ENCODE measurements at places on chromosomes 4 and X.

- no peak for DNase-seq
Measured at GRCh38 chrX:110432906-110433215, 74.2 kb downstream of the RTL9 start.

DNA sequence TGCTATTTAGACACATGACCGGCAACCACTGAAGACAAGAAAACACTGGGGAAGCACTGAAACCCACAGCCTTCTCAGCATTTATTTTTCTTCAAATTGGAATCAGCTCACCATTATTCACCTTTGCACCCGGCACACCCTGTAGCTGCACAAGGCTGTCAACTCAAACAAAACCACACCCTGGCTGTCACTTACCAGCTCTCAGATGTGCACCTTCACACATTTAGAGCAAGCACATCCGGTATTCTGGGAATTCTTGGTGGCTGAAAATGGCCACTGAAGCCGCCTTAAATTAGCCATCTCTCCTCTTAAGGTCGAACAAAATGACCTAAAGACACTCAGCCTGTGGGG, 5.9 kb downstream of the ZFYVE28 start:
- no peak for DNase-seq

DNA sequence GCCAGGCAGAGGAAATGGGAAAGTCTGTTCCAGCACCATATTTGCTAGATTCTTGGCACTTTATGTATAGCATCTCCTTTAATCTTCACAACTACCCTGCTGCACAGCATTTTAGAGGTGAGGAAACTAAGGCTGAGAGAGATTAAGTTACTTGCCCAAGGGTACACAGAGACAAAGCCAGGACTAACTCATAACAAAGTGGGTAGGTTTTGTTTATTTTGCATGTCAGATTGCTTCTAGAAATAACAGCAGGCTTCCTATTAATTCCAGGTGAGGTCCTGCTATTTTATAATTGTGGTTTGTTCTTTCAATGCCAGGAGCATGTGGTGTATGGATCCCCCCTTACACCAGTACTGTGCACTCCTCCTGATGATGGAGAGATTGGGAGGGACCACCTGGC, 15.0 kb downstream of the TCEANC start:
- no peak for DNase-seq

DNA sequence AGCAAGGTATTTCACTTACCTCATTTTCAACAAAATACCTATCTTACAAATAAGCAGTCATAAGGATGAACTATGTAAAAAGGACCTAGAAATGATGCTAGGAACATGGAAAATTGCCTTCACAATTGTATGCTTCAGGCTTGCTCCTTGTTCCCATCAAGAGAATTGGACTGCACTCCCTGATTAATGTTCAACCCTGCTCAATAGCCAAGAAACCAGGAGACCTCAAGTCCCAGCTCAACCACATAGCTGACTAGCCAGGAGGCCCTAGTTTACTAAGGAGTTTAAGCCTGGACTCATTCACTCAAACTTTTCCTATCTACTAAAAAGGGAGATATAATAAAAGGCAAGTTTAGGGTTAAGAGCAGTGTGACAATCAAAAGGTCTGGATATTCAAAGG, 146.6 kb upstream of the DGKK start:
- no peak for DNase-seq

GRCh38 chrX:135513130-135513515, 7.3 kb upstream of the INTS6L start:
- no peak for DNase-seq

- DNase-seq: no peak
Measured at GRCh38 chrX:40727581-40728252, 7.6 kb downstream of the MED14 start.

DNA sequence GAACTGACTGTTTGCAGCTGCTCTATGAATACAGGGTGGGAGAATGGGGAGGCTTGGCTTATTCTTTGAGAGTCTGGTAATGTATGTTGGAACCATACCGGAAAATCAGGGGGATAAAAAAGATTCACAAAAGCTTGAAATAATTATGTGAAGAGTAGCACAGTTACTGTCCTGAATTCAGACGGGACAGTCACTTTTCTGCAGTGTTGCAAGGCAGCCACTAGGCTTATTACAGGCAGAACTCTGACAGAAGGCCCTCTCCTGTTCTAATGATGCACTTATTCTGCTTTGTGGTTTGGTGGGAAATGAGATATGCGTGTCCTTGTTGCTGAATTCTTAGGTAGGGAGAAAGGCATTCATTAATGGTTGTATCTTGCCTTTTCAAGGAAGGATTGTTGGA, 37.2 kb downstream of the GUCY1B1 start:
- peak; percentile 15 for DNase-seq

DNA sequence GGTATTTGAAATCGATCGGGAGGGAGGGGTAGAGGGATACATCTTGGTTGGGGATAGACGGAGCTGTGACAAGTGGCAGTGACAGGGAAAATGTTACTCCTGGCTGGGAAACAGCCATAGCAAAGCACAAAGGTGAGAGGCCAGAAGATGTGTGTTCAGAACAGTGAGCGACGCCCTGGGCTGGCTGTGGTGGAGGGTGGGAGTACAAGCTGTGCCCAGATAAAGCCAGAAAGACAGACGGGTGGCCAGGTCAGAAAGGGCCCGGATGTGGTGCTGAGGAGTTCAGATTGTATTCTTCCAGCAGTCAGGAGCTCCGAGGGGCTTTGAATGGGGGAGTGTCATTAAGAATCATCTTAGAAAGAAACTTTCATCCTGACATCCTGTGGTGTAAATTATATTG, 27.9 kb downstream of the CCDC149 start:
- DNase-seq: no peak

DNA sequence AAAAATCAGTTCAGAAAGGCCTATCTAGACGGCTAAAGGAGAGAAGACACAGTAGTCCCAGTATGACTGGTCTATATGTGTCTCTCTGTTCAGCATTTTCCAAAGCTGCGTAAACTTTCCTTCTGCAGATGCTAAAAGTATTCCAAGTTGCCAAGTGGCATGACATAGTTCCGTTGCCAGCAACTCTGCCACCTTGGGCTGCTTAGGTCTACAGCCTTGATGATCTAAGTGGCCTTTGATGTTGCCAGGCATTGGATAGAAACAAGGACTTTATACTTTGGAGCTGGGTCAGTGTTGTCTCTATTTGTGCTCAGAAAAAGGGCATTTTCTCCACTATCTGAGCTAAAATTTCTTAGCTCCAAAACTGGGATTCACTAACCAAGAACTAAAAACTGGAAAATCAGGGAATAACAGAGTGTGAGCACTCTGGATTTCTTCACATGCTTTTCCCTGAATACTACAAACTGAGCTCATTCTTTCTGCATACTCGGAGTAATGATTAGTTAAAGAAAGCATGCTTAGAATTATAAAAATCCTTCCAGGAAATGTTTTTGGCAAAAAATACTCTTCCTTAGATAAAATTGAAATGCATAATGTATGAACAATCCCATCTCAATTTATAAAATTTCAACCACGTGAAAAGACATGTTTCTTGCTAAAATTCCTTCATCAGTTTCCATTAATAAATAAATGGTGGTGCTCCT, 191.4 kb downstream of the ADAMTS3 start:
- DNase-seq: no peak

- DNase-seq: no peak
Measured at GRCh38 chr4:102531462-102531861, 30.3 kb downstream of the NFKB1 start.

GRCh38 chrX:72305286-72306084, at the start of gene CITED1:
Gene CITED1 (minus strand): TSS chrX:72305914. CDS start chrX:72302869, 3,045 bp downstream.
- peak; percentile 65 for DNase-seq

DNA sequence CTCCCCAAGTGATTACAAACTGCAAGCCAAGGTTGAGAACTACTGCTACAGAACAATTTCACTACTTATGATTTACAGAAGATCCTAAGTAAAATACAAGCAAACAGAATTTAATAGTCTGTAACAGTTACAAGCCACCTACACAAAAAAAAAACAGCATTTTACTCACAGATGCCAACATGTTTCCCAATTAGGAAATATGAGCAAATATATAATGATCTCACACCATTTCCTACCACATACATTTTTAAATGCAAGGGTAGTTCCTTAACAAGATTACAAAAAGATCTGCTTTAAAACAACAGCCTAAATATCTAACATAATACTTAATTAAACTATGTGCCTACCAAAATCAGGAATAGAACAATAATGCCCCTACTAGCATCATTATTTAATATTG, 63.4 kb downstream of the EFHC2 start:
- no peak for DNase-seq

GRCh38 chr4:33881176-33881575, 2363.1 kb downstream of the ARAP2 start:
- DNase-seq: no peak

GRCh38 chrX:66872771-66873170, 233.9 kb upstream of the EDA2R start:
- no peak for DNase-seq

DNA sequence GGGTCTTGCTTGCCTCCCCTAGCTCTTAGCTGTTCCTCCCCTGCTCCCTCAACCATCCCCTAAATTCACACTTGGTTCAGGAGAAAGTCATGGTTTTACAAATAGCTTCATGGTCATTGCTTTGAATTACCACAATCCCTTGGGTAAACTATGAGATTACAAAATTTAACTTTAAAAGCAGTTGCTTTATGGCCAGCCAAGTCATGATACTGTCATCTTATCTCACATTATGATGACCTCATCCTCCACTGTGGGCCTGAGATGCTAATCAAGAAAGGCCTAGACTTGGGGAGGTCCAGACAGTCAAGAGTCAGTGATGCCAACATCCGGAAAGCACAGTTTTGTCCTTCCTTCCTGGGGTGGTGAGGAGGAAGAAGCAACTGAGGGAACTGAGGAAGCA, 10.5 kb upstream of the FGF16 start:
- DNase-seq: no peak

DNA sequence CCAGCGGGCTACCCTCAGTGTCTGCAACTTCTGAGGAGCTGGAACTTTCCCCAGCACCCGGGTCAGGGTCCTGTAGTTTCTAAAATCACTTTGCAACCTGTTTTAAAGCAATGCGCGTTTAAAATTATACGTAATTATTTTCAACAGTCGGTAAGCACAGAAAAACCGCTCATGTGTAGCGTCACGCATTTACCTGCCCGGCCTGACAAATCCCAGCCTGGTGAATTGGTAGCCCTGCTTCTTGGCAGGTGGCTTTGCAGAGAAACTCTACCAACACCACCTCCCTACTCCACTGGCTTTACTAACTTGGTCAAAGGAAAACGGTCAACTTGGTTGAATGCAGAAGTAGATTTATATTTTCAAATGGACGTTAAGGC, 640 bp downstream of the BANK1 start:
- no peak for DNase-seq

DNA sequence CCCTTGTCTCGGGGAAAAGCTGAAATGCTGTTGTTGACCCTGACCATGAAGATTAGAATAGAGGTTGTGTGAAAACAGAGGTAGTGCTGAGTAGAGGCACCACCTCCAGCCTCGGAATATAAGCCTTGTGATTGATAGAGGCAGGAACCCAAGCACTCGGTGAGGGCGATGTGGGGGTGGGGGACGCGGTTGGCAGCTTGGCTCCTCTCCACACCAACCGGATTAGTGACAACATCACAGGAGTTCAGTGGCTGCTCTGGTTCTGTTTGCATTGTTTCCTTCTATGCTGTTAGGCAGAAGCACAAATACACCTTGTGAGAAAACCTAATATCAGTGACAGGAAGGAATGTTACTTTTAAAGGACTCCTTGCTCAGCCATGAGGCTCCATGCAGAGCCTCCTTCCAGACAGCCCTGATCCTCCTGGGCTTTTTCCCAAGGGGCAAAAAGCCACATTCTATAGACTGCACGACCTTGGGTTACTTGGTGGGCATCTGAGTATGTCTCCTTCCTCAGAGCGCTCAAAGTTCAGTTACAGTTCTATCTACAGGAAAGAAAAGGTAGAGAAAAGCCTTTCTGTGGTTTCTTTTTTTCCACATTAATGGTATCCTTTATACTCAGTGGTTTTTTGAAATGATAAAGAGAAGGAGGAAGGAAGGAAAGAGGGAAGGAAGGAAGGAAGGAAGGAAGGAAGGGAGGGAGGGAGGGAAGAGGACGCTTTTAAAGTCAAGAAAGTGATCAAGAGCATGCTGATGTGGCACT, 150.4 kb upstream of the NOCT start:
- no peak for DNase-seq

- no peak for DNase-seq
Measured at GRCh38 chr4:161894014-161894413, 269.8 kb downstream of the FSTL5 start.

DNA sequence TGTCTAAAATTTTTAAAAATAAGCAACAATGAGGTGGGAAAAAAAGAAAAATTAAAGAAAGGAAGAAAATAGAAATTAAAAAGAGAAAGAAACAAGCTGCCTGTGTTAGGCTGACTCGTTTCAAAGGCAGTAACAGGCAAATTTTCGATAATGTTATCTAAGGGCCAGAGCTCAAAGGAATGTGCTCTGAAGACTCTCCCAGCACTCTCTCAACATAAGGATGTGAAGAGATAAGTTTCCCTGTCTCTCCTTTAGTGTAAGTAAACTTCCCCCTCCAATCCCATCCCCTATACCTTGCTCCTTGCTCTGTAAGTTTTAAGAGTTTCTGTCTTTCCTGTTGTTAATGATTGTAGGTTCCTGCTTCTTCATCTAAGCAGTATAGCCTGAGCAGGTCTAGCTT, 172.8 kb downstream of the TEX13C start:
- DNase-seq: no peak

DNA sequence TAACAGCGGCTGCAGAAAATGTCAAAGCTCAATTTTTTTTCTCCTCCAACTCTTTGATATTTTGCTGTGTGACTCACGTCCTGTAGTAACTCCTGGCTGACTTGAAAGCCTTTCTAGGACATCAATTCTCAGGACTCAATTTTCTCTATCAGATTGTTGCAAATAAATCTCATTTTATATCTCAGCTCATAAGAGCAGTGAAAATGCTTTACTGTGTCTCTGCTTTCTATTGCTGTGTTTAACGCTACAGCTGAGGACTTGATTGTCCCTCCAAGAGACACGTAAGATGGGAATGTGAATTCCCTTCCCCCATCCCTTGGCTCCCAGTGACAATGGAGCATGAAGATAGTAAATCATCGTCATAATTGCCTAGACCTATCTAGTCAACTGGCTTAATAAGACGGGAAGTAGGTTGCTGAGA, 20.5 kb upstream of the CBR4 start:
- DNase-seq: no peak

- no peak for DNase-seq
Measured at GRCh38 chrX:69357317-69357716, 146.8 kb upstream of the NALF2 start.

GRCh38 chr4:19298998-19299397, 952.7 kb upstream of the SLIT2 start:
- DNase-seq: peak; percentile 46

- DNase-seq: no peak
Measured at GRCh38 chr4:6365545-6366086, 96.0 kb downstream of the WFS1 start.

DNA sequence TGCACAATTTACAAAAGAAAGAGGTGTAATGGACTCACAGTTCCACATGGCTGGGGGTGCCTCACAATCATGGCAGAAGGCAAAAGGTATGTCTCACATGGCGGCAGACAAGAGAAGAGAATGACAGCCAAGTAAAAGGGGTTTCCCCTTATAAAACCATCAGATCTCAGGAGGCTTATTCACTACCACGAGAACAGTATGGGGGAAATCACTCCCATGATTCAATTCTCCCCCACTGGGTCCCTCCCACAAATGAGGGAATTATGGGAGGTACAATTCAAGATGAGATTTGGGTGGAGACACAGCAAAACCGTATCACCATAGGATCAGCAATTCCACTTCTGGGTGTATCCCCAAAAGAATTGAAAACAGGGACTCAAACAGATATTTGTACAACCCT, 97.5 kb upstream of the STX18 start:
- no peak for DNase-seq
